ENCODE measurements at places on chromosomes 2 and 18.

DNA sequence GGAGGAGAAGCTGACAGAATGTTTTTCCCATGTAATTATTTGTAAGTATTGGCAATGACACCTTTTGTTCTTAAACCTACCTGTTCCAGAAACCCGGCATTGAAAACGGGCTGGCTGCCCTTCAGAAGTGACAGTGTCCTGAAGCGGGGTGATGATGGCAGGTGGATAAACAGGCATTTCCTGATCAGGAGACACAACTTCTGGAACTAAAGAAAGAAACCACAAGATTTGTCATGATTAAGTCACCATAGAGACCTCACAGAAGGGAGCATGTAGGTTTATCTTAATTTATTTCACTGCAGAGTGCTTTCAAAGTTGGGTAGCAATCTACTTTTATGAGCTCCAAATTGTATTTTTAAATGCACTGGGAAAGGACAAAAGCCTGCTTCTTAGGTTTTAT, 43.1 kb downstream of the TTN start:
- no peak for DNase-seq

DNA sequence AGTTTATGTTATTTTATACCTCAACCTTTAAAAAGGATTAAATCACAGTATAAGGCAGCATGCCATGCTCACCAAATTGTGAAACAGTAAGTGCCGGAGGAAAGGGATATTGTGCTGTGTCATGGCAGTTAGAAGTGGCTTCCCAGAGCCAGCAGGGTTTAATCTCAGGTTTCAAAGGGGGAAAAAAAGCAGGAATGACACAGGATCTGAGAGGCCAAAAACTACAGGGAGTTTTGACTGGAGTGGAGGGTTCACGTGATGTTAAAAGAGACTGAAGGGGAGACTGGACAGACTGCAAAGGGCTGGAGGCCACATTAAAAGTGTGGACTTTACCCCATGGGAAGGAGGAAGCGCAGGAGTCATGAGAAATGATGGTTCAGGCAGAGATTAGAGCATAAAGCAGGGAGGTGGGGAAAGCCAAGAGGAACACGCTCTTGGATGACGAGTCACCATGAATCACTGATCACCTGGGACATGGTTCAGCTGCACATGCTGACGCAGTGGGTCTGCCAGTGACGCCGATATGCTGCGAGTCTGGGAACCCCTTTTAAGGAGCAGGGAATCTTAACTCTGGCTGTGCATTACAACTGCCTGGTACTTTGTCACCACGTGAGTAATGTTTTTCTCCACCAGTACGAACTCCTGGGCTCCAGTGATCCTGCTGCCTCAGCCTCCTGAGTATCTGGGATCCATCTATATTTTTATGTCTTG, 6.1 kb downstream of the CHMP1B start:
- no peak for DNase-seq

DNA sequence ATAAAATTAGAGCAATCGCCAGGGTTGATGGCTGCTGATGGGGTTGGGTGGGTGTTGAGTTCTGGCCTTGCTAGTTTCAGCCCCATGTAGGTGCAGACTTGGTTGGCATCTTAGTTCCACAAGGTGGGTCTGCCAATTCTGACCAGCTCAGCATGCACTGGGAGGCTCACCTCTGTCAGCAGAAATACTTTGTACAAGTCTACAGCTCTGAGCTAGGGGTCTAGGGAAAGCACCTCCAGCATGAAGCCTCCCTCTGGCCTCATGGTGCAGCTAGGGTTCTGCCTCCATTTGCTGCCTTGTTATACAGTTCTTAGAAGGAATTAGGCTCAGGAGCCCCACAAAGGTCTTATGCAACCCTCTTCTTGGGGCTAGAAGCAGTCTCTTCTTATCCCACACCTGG, 278.9 kb upstream of the HDAC4 start:
- DNase-seq, result no peak

DNA sequence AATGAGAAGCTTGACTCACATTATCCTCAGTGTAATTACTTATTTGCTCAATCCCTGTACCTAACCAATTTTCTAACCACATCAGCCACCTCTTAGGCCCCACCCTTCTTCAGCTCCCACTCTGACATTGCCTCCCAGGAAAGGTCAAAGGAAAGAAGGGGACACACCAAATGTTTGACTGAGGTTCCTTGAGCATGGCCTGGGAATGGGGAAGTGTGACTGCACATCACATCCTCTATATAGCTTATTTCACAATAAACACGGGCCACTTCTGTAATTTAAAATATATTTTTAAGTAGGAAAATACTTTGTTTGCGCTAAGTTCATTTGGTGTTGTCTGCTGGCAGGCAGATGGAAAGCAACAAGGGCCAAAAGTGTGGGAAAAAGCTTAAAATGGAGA, 3.0 kb upstream of the FIGLA start:
- DNase-seq, result no peak
